ENCODE measurements at places on chromosomes 1 and 21. TPM values are rescaled to one million over a fixed set of nuclear protein-coding genes. Genes with fewer than 3 reads are reported as not detected.

The NEGR1 gene
- total RNA-seq = under 0.01 TPM

The KHDC4 gene
- 32.8 TPM for total RNA-seq

The PCBP3 gene
- total RNA-seq = not detected

The CLCNKA gene
- not detected for total RNA-seq

The AADACL3 gene
- total RNA-seq = not detected

The PADI1 gene
- total RNA-seq = 0.05 TPM

The CD48 gene
- not detected for total RNA-seq

The CCDC185 gene
- not detected for total RNA-seq

The DRAXIN gene
- 0.17 TPM for total RNA-seq

The COL16A1 gene
- 0.65 TPM for total RNA-seq

The SPATA46 gene
- total RNA-seq = not detected

The GIPC2 gene
- total RNA-seq = 55.5 TPM

The SHISAL2A gene
- total RNA-seq = not detected

The LCE3D gene
- not detected for total RNA-seq

The CRYAA gene
- not detected for total RNA-seq

The ASCL5 gene
- not detected for total RNA-seq

All from dermis blood vessel endothelial cell (primary cell).